Left lobe of liver (tissue), 2 donors: ENCODE measurements at places on chromosomes 7 and 10.

- DNase-seq = no peak
Measured at GRCh38 chr7:94656925-94657731, 1.2 kb upstream of the SGCE start.

- no peak for DNase-seq
Measured at GRCh38 chr7:37376386-37376785, 72.3 kb downstream of the ELMO1 start.

DNA sequence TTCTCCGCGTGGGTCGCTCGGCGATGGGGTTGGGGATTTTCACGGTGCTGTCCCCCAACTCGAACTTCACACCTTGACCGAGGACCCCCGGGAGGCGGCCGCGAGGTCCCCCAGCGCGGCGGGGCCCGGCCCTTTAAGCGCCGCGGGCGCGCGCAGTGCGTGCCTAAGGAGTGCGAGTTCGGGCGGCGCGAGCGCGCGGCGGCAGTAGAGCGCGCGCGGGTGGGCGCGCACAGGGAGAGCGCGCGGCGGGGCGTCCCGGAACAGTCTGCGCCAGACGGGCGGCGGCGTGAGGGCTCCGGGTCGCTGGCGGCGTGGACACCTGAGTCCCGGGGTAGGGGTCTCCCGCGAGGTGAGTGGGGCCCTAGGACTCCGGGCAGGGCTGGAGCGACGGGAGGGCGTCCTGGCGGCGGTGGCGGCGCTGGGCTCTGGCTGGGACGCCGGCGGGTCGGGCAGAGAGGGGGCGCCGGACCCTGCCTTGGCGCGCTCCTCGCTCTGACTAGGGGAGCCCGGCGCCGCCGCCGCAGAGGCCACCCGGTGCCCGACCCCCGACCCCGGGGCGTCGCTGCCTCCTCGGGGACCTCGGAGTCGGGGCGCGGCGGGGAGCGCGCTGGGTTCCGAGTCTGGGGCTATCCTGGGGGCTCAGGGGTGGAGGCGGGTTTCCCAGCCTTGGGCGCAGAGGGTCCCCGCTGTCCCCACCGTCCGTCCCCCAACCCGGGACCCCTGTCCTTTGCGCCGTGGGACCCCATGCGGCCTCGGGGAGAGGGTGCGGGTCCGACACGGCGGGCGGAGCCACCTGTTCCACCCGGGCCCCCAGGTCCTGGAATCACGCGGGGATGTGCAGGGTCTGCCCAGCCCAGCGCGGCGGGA, at the start of gene PROSER2:
PROSER2 (plus strand) TSS at position 235 of the 867 bp plus-strand sequence. CDS start 28,722 bp downstream, outside the sequence.
- peak; percentile 75 for DNase-seq

DNA sequence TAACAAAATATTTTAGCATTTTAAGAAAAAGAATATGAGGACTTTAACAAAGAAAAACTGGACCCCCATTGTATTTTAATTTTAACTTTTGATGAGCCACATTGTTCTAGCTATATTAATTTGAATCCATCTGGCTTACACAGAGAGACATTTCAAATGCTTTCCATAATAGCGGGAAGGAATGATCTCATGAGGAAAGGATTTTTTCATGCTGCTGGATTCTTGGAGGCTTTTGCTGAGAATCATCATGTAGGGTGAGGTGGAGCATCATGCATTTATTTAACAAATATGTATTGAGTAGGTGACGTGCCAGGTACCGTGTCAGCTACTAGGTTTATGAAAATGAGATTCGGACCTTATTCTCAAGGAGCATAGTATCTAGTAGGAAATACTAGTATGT, 1006.3 kb downstream of the SORCS1 start:
- no peak for DNase-seq

DNA sequence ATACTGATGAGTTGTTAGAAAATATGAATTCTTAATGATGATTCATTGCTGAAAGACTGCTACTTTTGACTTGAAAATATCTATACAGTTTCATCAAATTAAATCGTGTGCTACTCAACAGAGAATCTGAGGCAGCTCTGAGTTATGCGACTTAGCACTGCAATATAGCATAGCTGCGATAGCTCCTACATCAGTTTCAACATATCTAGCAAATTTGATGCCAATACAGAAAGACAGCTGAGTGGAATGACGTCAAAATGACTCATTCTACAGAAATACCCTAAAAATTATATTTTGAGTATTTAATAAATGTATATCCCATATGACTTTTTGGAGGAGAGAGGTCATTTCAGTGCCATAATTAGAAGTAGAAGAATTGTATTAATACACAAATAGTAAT, 1.1 kb upstream of the TARP start:
- no peak for DNase-seq

DNA sequence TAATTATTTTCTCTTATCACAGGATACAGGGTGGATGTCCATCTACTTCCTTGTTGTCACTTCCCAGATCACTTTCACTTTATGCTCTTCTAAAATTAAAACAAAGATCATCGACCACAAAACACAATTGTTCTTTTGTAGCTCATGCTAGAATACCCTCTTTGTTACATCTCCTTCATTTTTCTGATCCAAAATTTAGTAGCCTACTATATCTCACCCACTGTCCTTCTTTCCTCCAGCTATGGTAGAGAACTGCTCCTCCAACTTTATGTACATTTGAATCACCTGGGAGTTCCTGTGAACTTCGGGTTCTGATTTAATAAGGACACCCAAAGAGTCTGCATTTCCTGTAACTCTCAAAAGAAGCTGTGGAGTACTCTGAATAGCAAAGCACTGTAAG, 1.2 kb upstream of the AHR start:
- no peak for DNase-seq

DNA sequence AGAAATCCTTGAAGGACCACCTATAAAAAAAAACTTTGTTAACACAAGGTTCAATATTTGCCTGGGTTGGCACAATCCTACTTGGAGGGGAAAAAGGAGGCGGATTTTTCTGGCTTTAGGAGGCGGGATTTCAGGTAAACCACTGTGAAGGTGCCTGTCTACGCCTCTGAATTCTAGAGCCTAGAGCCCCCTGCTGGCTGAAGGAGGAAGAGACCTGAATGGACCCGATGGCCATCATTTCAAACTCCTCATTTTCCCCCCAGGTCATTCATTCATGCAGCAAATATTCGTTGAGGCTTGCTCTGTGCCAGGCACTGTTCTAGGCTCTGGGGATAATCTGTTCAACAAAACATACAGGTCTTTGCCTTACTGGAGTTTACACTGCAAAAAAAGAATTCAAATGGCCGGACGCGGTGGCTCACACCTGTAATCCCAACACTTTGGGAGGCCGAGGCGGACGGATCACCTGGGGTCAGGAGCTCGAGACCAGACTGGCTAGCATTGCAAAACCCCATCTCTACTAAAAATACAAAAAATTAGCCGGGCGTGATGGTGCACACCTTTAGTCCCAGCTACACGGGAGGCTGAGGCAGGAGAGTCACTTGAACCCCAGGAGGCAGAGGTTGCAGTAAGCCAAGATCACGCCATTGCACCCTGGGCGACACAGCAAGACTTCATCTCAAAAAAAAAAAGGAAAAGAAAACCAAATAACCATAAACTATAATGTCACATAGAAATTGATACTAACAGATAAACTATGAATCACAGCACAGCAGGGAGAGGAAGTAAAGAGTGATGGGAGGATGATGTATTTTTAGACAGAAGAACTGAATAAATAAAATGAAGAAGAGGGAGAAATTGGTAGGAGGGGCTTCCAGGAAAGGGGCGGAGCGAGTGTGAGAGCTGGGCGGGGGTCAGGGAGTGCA, 90.1 kb upstream of the NFE2L3 start:
- DNase-seq = peak; percentile 76

- DNase-seq = peak; percentile 50
Measured at GRCh38 chr7:41881331-41882130, 178.6 kb upstream of the INHBA start.

- DNase-seq = no peak
Measured at GRCh38 chr10:11721806-11722205, 20.4 kb upstream of the ECHDC3 start.

DNA sequence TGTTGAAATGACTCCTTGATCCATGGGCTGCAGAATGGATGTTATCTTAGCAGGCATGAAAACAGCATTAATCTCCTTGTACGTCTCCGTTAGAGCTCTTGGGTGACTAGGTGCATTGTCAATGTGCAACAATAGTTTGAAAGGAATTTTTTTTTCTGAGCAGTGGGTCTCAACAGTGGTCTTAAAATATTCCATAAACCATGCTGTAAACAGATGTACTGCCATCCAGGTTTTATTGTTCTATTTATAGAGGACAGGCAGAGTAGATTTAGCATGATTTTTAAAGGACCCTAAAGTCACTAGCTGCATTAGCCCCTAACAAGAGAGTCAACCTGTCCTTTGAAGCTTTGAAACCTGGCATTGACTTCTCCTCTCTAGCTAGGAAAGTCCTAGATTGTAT, 64.0 kb downstream of the NRF1 start:
- no peak for DNase-seq

- DNase-seq = no peak
Measured at GRCh38 chr10:71711052-71711623, 8.4 kb downstream of the C10orf105 start.

DNA sequence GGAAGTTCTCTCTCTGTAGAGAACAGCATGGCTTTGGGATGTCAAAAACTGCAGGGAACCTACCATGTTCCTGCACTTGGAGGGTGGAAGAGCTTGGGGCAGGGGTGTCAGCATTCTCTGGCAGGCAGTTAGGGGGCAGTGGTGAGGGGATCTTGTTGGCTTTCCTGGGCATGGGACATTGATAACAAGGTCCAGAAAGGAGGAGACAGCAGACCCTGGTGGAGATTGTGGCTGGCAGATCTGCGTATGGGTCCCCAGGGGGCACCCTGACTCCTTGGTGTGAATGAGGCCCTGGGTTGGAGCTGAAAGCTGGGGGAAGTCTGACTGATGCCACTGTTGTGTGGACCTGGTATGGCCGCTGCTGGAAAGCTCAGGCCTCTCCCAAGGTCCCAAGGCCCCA, 22.9 kb upstream of the CAMK2B start:
- no peak for DNase-seq

DNA sequence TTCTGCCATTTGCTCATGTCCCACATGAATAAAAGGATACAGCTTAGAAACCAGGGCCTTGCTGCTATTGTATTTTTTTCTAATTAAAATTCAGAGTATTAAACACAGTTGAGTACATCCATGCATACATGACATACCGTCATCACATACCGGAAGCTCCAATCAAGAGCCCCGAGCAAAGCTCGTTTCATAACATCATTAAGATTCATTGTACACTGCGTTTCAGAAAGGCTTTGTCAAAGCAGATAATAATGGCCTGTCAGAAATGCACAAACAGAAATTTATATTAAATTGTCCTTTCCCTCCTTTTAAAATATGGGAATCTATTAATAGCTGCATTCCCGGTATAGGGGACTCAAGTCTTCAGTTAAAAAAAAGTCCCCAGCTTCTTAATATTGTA, 103.4 kb downstream of the PRTFDC1 start:
- no peak for DNase-seq

GRCh38 chr7:159060440-159060839, 84.2 kb downstream of the VIPR2 start:
- no peak for DNase-seq

DNA sequence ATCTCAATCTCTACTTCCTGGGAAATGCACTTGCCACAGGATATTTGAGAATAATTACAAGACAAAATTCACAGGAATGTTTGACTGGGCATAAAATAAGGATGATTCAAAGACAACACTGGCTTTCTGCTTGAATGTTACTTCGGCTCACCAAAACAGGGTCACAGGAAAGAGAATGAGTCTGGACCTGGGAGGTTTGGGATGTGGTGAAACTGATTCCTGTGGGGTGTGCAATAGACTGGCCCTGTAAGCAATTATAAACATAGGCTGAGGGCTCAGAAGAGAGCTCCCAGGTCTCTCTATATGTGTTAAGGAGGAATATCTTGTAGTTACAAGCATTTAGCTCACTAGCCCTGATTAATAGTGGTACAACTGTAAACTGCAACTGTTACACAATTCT, 613.9 kb upstream of the CELF2 start:
- no peak for DNase-seq

DNA sequence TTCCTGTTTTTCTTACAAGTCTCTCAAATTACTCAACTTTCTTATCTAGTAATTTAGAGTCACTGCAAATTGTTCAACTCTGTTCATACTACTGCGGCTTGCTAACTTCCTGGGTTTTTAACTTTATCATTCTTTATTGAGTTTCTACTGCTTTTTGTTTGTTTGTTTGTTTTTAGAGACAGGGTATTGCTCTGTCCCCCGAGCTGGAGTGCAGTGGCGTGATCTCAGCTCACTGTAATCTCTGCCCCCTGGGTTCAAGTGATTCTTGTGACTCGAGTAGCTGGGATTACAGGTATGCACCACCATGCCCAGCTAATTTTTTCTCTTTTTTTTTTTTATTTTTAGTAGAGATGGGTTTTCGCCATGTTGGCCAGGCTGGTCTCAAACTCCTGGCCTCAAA, 182.9 kb downstream of the TSPAN12 start:
- DNase-seq = no peak

- no peak for DNase-seq
Measured at GRCh38 chr7:151013733-151014497, 10.4 kb downstream of the ATG9B start.
